ENCODE measurements at places on chromosomes 5 and 9.
A peak's percentile ranks its signal among the peaks of the same experiment; 100 is the strongest.

GRCh38 chr9:79776581-79776980 lies 204.8 kb downstream of the TLE4 start:
- DNase-seq: no peak

GRCh38 chr5:137344723-137345322 lies 154.3 kb downstream of the SPOCK1 start:
- DNase-seq: peak; percentile 73

DNA sequence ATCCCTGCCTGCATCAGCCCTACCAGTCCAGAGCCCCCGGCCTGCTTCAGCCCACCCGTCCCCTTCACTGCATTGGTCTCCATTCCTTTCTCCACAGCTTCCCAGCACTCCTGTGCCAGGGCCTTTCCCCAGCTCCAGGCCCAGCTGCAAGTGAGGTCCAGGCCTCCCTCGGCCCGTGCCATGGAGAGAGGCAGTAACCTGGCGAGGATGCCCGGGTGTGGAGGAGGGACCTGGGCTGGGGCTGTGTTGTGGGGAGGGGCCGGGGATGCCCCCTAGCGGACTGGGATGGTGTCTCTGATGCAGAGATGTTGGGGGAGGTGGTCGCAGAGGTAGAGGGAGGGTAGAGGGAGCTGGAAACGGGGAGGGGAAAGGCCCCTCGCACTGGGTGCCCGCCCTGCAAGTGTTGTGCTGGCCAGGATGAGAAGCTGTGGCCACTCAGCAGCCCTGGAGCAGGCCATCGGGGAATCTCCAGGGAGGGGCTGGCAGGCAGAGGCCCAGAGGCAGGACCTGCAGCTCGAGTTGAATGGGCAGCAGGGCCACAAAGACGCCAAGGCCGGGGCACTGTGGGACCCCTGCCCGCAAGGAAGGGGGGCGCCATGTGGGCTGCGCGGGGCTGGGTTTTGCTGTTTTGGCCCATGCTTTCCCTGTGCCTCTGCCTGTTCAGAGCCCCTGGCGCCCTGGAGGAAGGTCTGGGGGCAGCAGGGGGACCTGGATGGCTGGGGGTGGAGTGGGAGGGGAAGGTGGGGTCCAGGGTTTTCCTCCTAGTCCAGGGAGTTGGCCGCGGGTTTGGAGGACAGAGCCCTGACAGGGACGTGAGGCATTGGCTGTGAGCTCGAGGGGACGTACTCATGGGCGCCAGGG lies 26.0 kb upstream of the NKD2 start:
- DNase-seq: no peak

DNA sequence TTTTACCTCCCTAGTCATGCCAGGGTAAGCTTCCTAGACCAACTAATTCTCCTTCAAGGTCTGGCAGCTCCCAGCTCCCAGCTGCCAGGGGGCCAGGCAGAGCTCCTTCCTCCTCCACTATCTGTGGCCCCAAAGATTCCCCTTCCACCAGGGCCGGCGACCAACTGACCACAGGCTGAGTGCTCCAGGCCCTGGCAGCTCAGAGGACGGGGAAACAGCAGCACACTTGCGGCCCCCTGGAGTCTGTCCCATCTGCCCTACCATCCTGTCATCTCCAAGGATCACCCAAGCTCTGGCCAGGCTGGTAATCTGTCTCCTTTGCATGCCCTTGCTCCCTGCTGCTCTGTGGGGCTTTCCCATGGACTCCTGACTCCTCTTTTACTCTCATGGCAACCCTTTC lies 31.2 kb upstream of the BASP1 start:
- no peak for DNase-seq

DNA sequence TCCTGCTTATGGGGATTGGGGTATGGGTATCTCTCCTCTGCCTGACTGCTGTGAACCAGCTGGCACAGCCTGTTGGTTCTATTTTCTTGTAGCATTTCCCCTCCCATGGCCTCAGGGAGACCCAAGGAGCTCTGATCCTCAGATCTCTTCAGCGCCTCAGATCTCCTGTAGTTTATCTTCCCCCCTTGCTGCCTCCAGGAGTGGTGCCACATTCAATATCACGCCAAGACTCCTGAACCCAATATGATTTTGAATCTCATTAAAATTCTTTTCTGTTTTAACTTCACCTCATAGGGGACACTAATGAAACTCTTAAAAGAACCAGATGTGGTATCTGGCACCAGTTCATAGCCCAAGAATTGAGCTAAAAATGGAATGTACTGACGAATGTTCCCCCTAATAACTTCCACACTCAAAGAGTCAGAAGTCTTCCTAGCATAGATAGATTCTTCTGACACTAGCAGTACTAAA lies 59.6 kb upstream of the LIFR start:
- DNase-seq: peak; percentile 63

- no peak for DNase-seq
Measured at GRCh38 chr9:135994501-135995192, 33.5 kb upstream of the UBAC1 start.

Measured in astrocyte of the spinal cord (primary cell).